ENCODE measurements at places on chromosomes 1 and 21.

DNA sequence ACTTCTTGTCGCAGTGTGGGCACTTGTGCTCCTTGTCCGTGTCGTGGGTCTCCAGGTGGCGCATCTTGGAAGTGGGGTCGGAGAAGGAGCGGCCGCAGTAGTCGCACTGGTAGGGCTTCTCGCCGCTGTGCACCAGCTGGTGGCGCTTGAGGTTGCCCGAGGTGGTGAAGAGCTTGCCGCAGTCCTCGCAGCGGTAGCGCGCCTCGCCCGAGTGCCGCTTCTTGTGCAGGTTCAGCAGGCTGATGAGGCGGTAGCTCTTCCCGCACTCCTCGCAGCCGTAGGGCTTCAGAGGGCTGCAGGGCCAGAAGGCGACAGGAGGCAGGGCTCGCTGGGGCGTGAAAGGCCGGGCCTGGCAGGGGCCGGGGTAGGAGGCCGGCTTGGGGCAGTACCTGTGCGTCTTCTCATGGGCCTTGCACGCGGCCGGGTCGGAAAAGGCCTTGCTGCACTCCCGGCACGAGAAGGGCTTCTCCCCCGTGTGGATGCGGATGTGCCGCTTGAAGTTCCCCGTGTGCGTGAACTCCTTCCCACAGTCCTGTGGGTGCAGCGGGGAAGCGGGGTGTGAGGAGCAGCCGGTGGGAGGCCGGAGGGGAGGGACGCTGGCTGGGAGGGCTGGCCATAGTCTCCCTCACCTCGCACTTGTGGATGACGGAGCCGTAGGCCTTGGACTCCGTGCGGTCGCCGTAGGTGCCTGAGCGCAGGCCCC lies 31.4 kb downstream of the ZBTB17 start:
- DNase-seq = no peak

- DNase-seq = no peak
These were observed 119.7 kb downstream of the HHAT start for GRCh38 chr1:210448297-210448892.

DNA sequence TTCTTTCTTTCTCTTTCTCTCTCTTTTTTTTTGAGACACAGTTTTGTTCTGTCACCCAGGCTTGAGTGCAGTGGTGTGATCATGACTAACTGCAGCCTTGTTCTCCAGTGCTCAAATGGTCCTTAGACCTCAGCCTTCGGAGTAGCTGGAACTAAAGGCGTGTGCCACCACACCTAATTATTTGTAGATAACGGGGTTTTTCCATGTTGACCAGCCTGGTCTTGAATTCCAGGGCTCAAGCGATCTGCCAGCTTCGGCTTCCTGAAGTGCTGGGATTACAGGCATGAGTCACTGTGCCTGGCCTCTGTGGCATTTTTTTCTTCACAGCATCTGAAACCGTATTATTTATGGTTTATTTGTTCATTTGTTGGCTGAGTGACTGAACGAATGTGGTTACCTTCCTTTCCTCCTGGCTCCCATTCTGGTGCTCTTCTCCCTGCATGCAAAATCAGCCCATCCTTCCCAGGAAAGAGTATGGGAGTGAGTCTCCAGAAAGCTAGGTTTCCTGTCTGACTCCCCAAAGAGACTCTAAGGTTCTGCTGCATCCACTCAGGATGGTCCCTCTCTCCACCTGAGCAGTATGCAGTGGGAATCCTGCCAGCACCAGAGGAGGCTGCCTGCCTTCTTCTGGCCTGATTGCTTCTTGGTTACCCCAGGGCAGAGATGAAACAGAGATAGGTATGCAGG lies 155.0 kb upstream of the BEND5 start:
- no peak for DNase-seq

GRCh38 chr1:169107603-169108208 lies 1.2 kb downstream of the ATP1B1 start:
- DNase-seq = no peak

GRCh38 chr1:16072616-16073484 lies 601 bp downstream of the FAM131C start:
- no peak for DNase-seq

DNA sequence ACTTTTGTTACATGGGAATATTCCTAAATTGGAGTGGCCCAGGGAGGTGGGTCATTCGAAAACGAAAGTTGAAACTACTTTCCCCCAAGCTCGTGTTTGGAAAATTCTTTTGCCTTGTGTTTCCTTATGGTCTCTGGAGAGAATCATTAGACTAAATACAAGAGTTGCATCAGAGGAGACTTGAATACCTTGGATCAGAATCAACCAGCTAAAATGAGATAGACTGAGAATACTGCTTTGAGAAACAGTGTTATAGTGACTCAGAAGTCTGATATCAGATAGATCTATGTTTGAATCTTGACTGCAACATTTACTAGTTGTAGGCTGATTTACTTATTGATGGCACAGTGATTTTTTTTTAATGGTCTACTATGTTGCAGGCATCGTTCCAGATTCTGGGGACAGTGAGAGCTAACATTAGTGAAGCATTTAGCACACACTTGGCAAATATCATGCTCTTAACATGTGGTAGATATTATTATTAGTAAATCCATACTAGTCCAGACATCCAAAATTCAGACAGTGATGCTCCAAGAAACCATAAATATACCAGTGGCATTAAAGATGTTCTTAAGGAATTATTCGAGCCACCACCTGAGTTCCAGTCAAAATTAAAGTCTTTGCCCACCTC lies 12.9 kb upstream of the ACTN2 start:
- no peak for DNase-seq

- DNase-seq = no peak
These were observed 4.6 kb downstream of the LAMC1 start for GRCh38 chr1:183027791-183028190.

DNA sequence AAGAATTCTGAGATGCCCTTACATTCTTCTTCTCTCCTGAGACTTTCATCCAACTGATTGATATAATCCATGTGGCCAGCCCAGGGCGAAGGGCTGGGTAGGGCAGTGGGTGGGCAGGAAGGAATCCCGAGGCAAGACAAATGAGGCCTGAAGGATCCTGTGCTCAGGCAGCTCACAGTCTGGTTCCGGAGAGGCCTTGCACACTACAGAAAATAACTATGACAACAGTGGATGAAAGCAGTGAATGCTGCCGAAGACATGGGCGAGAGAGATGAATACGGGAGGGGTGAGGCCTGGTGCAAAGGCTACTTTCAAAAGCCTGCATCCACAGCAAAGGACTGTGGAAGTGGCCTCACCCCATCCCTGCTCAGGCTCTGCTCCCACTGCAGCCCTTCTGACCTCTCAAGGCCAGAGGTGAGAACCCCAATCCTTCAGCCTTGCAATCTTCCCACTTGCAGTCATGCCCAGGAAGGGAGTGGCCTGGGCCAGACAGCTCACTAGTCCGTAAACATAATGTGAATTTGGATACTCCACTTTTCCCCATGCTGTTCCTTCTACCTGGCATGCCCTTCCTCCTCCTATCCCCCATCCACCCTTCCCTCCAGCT lies 183.7 kb upstream of the EDN2 start:
- no peak for DNase-seq

DNA sequence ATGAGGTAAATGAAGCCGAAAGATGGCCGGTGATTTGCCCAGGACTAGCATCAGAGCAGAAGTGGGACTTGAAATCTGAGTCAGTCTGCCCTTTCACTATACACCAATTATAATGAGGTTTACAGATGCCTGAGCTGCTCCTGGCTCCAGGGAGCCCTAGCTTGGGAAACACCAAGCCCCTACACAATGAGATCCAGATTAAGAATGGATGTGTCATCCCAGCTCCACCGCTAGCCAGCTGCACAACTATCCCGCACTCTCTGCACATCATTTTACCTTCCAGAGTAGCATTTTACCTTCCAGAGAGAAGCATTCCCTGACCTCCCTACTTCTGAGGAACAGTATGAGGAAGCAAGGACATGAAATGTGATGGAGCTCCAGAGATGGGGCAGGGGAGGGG lies 27.0 kb downstream of the SERTAD4 start:
- DNase-seq = no peak

DNA sequence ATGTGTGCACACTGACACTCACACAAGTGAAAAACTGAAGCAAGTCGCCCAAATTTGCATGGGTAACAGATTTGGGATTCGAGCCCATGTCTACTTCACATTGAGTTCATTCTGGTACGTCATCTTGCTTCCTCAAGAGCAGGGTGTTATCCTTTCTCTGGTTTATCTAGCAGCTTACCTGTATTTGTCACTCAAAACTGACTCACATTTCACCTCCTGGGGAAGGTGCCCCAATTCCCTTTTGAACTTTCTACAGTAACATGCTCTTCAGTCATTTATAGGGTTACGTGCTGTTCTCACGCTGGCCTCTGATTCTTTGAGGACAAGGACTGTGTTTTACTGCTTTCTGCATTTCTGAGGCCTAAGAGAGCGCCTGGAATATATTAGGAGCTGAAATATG lies 162.8 kb downstream of the PDE4B start:
- no peak for DNase-seq

DNA sequence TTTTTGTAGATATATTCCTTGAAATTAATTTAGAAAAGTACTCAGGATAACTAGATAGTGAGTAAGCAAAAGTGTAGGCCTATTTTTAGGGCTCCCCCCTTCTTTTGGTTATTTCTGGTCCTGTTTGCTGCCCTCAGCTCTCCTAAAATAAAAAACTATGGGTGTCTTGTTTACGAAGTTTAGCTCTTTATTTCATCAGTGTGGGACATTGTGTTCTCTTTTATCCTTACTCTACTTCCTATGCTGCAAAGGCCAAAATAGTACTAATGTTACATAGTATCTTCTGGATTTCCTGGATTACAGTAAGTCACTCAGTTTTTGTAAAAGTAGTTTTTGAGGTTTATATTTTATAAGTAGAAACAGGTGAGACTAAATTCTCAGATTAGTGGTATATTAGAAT lies 15.4 kb downstream of the CEP350 start:
- DNase-seq = no peak

GRCh38 chr1:181985936-181986906 lies 75.3 kb downstream of the ZNF648 start:
- DNase-seq = no peak

- DNase-seq = no peak
These were observed 124.5 kb downstream of the DNM3 start for GRCh38 chr1:171965777-171966176.

GRCh38 chr1:67097305-67097704 lies 37.5 kb downstream of the C1orf141 start:
- DNase-seq = no peak

DNA sequence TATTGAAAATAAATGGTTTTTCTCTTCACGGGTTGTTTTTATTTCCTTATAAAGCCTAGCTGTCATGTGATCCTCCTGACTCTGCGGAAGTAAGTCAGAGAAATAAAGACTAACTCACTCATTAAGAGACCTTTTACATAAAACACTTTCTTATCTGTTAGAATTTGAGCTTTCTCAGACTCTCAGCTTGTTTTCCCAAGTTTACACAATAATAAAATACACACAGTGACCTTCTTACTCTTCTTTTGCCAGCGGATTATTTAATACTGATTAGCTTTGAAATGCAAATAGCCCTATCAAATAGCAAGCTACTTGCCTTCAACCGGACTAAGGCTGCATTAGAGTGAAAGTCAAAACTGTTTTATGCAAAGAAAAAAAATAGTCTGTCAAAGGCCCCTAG lies 45.5 kb upstream of the CXADR start:
- no peak for DNase-seq

GRCh38 chr1:151849126-151849525 lies 4.4 kb downstream of the THEM5 start:
- no peak for DNase-seq

DNA sequence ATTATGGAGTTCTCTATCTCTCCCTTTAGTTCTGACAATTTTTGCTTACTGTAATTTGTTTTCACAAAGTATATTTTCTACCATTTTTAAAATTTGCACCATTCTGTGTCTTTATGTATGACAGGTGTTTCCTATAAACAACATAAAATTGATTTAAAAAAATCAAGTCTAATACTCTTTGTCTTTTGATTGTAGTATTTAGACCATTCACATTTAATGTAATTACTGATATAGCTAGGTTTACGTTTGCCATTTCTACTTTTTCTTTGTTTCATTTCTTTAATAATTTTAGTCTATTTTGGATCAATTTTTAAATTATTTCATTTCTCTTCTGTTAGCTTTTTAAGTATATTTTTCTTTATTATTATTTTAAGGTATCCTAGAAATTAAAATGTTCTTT lies 44.4 kb upstream of the LCE5A start:
- no peak for DNase-seq

DNA sequence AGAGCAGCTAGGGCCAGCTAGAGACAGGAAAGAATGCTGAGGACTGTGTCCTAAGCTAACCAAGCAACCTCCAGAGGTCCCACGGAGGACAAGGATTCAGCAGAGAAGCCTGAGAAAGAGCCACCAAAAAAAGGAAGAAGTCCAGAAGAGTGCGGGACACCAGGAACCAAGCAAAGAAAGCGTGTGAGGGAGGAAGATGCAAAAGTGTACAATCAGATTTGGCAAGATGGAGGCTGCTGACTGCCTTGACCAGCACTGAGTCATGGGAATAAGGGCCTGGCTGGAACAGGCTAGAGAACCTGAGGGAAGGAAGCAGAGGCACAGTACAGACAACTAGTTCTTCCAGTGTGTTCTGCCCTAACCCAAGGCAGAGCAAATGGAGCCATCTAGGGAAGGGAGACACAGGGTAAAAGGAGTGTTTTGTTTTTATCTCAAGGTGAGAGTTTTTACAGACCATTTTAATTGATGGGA lies 18.5 kb downstream of the TP53BP2 start:
- no peak for DNase-seq

DNA sequence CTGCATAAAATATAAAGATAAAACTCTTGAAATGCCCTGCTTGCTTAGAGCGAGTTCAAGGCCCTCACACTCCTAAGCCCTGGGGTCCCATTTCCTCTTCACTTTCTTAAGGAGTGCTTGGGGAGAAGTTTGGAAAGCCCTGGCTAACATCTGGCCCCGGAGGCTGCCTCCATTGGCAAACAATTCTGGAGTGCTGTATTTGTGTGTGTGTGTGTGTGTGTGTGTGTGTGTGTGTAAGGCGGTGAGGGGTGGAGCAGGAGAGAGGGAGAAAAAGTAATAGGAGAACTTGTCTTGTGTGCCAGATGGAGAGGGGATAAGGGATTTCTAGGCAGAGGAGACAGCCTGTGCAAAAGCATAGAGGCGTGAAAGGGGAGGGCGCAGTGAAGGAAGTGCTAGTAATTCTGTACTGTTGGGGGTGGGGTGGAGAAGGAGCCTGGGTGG lies 578 bp upstream of the TRIM62 start:
- no peak for DNase-seq

DNA sequence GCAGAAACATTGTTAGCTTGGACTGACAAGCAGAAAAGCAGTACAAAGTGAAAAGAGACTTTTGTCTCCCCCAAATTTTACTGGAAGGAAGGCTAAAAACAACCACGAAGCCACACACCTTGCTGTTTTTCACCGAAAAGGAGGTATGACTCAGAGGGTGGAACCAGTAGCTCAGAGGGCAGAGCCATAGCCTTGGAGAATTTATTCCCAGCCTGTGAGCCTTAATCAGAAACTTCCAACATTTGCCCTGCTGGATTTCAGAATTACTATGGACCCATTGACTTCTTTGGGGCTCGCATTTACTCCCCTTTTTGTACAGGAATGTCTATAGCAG lies 32.0 kb downstream of the RPS6KC1 start:
- no peak for DNase-seq

Measured in stimulated activated CD4-positive, alpha-beta T cell treated with anti-CD3 and anti-CD28 coated beads, Interleukin-15, amount 100 ng/mL, for 1 hour (primary cell).